ENCODE measurements at places on chromosomes 5 and 9.

DNA sequence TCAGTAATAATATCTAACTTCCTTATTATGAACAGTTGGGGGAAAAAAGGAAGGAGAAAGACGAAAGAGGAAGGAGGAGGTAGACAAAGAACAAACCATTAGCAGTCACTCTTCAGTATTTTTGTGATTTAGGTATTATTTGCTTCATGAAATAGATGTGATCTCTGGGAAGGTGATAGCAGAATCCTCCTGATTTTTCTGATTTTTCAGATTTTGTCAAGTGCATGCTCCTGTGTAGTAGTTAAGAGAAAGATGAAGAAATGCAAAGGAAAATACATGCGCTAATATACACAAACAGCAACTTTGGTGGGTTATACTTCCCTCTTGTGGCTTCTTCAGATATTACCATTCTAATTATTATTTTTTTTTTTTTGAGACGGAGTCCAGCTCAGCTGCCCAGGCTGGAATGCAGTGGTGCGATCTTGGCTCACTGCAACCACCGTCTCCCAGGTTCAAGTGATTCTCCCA lies 31.6 kb downstream of the LMNB1 start:
- peak; percentile 34 for DNase-seq

GRCh38 chr5:132971483-132972435 lies 8.3 kb upstream of the AFF4 start:
- no peak for DNase-seq

DNA sequence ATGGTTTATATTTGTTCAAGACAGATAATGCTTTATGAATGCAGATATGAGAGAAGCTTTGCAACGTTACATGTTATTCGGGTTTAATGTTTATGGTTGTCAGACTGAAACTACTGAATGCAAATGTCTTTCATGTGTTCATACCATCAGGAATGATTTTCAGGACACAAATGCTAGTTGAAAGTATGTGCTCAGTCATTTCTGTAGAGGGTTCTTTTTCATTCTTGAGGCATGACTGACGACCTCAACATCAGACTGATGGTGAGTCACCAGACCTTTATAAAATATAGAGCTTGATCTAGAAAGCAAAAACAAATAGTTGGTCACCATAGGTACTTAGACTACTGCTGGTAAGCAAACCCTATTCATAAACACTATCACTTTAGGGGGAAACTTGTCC lies 287.3 kb upstream of the NUDT12 start:
- DNase-seq: no peak

DNA sequence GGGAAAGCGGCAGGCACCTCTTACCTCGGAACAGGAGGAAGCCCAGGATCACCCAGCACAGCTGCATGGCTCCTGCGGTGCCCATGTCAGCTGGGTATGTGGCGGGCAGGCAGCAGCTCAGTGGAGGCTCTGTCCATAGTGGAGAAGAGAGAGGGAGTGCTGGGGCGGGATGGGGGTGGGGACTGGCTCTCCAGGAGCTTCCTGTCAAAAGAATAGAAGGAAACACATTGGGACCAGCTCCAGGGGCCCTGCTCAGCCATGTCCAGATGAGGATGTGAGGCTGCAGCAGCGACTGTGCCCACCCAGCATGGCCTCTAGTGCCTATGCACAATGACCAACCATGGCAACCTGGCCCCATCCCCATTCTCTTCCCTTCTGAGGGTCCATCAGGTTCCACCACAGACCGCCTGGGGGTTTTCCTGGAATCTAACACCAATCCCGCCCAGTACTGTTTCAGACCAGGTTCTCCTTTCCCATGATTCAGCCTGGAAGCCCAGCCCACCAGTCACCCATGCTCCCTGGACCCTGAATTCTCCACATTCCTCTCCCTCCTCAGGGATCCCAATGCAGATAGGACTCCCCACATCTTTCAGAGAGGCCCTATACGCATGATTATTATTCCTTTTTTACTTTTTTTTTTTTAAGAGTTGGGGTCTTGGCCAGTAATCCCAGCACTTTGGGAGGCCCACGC lies at the start of gene ECSCR:
Gene ECSCR, minus strand, starts transcription at position 158 of the 691 bp plus-strand sequence. Its CDS starts 73 bp downstream, at position 85.
- DNase-seq: no peak

- DNase-seq: no peak
Measured at GRCh38 chr5:165559645-165560044, 2054.2 kb downstream of the MAT2B start.

DNA sequence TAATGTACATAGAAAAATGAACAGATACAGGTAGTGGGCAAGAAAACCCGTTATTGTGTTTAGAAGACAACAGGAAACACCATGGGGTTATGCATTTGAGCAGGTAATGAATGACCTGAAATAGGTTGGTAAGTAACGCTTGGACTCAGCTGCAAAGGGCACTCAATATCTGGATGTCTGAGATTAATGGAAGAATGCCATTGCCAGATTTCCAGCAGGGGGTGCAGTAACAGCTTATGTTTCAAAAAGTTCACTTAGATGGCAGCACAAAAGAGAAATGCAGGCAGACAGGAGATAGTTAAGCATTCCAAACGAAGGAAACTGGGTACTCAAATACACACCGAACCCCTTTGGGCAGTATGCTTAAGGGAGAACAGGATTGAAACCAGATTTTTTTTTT lies 285.5 kb upstream of the VLDLR start:
- DNase-seq: no peak

- DNase-seq: no peak
Measured at GRCh38 chr5:167247816-167248215, 1043.6 kb upstream of the WWC1 start.

GRCh38 chr9:95286151-95286550 lies 31.4 kb downstream of the FANCC start:
- no peak for DNase-seq

GRCh38 chr5:56012281-56012963 lies 17.7 kb upstream of the IL6ST start:
- DNase-seq: peak; percentile 50

GRCh38 chr9:108060175-108060574 lies 570.6 kb upstream of the KLF4 start:
- DNase-seq: no peak

- no peak for DNase-seq
Measured at GRCh38 chr5:168301593-168302390, 10.3 kb downstream of the WWC1 start.

DNA sequence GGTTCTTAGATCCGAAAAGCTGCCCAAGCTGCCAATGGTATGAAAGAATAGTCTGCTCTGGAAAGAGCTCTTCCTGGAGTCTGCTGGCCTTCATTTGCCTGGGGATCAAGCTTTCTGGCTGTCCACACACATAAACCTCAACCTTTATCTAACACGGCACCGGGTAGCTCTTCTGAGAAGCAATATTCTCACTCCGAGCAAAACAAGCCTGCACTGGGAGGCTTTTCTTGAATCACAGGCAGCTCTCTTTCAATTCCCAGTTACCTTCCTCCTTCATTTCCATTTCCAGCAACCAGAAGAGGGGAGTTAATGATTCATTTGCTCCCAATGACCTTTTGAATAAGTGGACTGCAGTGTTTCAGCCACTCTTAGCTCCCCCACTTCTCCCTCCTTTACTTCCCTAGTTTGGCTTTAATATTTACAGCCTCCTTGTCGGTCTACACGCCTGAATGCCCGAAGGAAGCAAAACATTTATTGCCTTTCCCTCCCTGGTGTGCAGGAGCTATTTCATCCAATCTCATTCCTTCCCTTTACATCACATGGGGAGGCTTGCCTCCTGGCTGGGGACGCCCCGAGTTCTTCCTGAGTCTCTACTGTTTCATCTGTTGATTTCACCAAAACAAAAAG lies 187.1 kb downstream of the ARHGEF28 start:
- no peak for DNase-seq

GRCh38 chr5:180340856-180341255 lies 12.3 kb downstream of the GFPT2 start:
- no peak for DNase-seq

- DNase-seq: no peak
Measured at GRCh38 chr5:54873691-54874090, 111.7 kb downstream of the ESM1 start.

DNA sequence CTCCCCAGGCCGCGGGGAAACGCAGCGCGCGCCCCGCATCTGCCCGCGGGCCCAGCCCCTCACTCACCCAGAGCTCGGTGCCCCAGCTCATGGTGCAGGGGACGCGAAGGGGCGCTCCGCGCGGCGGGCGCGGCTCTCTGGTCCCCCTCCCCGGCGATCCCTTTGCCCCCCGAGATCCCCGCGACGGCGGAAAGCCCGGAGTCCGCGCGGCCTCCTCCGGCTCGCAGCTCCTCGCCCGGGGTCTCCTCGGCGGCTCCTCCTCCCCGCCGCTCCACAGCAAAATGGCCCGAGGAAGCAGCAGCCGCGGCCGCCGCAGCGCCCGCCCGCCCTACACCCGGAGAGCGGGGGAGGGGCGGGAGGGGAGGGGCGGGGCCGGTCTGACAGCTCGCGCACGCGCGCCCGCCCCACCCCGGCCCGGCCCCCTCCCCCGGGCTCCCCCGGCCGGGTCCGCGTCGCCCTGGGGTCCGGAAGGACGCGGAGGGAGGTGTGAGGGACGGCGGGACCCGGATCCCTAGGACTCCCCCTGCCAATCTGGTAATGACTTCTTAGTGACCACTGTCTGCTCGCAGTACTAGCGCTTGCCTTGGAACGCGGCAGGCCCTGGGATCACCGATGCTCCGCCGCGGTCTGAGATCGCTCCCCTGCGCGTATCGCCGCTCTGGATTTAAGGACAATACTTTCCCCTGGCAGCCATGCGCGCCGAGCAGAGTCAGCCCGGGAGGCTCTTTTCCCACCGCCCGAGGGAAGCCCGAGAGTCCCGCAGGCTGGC lies at the start of gene FNBP1:
Gene FNBP1, minus strand, starts transcription at position 305 of the 769 bp plus-strand sequence. Its CDS starts 214 bp downstream, at position 91.
- DNase-seq: peak; percentile 85

- no peak for DNase-seq
Measured at GRCh38 chr5:167653645-167654106, 637.8 kb upstream of the WWC1 start.

GRCh38 chr9:119368681-119369581 lies at the start of gene BRINP1:
Gene BRINP1, minus strand, starts transcription at chr9:119369435. Its CDS starts 56,080 bp downstream, at chr9:119313355.
- no peak for DNase-seq

DNA sequence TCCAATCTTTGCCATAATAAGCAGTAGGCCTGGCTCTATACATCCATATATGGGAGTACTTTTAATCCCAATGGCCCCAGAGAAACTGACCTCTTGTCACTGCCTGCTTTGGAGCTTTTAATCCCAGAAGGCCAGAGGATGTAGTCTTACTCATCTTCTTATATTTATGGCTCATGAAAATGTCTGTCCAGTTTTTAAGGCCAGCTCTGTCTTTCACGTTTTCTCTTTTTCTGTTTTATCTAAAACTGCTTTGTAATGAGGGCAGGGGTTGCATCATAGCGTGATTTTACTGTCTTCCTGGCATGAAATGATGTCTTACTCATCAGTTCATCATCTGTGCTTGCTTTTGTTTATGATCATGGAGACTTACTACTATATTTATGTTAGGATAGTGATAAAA lies 1094.9 kb downstream of the MAT2B start:
- DNase-seq: no peak

DNA sequence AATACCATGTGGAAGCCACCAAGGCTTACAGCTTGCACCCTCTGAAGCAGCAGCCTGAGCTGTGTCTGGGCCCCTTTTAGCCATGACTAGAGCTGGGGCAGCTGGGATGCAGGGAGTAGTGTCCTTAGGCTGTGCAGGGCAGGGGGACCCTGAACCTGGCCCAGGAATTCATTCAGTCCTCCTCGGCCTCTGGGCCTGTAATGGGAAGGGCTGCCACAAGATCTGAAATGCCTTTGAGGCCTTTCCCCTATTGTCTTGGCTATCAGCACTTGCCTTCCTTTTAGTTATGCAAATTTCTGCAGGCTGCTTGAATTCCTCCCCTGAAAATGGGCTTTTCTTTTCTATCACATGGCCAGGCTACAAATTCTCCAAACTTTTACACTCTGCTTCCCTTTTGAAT lies 9.0 kb downstream of the GPR150 start:
- DNase-seq: no peak

DNA sequence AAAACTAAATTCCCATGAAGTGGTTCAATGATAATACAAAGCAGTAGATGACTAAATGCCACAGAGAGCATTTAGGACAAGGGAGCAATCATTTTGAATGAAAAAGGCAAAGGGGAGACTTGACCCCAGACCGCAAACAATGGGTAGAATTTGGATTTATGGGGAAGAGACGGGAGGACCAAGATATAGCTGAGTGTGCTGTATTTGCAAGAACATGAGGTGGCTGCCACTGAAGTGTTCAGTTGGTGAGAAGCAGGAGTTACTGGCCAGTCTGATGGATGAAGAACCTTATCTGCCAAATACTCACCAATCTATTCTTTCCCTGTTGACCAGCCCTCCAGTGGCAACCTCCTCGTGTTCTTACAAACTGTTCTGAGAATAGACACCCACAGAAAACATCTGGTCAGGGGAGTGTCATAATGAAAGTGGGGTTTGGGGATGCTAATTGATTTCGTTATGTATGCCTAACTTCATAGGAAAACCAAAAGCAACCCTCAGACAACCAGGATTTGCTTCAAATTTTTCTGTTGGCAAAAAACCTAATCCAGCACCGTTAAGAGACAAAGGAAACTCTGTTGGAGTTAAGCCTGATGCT lies 19.8 kb downstream of the TDRD7 start:
- DNase-seq: no peak

DNA sequence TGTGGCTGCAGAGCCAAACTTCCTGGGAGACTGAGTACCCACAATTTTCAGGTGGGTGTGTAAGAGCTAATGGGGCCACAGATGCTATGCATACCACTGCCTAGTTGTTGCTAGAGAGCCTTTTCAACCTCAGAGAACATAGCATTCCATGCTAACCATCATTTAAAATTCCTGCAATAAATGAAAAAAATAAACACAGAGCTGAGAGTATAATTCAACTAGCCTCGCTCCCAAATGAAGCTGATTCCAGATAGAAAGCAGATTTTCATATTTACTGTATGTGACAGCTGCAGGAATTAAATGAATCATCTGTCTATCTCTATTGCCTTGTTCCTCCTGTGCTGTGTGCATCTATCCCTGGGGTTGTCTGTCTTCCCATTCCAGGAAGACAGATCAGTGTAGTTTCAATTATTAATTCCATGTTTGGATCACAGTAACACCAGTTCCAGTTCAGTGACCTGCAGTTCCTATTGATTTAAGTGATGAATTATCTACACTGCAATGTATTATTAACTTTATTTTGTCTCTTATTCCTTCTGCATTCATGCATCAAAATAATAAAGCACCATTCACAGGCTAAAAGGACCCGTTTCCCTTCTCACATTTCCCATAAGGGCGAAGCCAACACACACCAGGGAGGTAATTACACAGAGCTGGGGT lies 324.5 kb downstream of the SLIT3 start:
- DNase-seq: no peak
